CD4-positive, alpha-beta T cell treated with Interleukin-10 for 1 hour (primary cell): ENCODE measurements at places on chromosomes 2 and 18.

GRCh38 chr18:65907281-65907680 lies 156.5 kb downstream of the CDH7 start:
- DNase-seq, result no peak

DNA sequence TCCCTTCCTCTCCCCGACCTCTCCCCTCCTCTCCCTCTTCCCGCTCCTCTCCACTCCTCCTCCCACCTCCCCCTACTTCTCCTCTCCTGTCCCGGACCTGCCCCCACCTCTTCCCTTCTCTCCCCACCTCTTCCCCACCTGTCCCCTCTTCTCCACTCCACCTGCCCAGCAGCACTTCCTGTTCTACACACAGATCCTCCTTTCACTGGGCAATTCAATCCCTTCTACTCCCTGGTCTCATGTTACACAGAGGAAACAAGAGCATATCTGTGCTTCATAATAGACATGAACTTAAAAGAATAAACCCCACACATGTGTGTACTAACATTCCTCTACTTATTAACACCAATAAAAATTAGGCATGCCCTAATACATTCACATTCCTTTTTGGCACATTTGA lies 34.8 kb downstream of the TIMM21 start:
- DNase-seq, result no peak

GRCh38 chr18:54952026-54952425 lies 7.2 kb downstream of the CCDC68 start:
- DNase-seq, result no peak

- no peak for DNase-seq
These were observed 53.1 kb downstream of the TMEM17 start for GRCh38 chr2:62452701-62453454.

DNA sequence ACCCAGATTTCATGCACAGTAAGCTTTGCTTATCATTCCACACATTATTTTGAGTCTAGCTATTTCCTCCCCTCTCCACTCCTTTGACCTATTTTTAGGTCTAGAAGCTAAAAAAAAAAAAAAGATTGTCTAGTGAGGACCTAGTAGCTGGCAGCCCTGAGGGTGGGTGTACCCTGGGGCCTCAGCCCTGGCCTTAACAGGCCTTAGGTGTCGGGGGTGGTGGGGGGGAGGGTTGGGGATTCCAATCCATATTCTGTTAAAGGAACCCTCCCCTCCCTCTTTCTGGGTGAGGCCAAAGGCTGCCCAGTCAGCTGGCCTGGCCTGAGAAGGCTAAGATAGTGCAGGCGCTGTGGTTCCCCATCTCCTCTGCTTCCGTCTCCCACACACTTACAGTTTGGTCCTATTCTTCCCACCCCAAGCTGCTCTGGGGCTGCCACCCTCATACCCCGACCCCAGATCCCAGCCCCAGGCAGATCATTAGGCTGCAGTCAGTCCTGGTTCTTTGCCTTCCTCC lies 65.5 kb upstream of the HK2 start:
- DNase-seq, result no peak

GRCh38 chr2:64212801-64213321 lies 68.6 kb upstream of the PELI1 start:
- DNase-seq, result peak; percentile 35

- DNase-seq, result no peak
These were observed 18.8 kb downstream of the TEX44 start for GRCh38 chr2:231611273-231612108.

DNA sequence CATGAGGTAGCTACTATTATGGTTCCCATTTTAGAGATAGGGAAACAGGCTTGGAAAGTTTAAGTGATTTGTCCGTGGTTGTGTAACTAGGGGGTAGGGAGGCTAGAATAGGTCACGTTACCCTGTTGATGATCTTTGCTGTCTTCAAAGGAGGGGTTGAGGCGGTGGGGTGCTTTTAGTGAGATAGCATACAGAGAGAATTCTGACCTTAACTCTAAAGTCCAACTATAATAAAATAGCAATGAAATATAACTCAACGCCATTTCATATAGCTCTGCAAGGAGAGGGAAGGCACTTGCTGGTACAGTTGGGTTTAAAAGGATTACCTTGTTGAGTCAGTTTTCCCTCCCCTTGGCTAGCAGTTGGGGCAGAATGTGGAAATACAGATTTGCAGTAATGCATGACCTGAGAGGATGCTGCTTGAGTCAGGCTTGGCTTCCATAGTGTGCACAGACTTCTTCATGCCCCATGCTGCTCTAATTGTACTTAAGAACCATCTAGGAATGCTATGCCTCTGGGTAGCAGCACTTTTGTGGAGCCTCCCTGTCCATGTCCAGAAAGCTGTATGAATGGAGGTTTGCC lies 143.9 kb downstream of the LTBP1 start:
- DNase-seq, result no peak

DNA sequence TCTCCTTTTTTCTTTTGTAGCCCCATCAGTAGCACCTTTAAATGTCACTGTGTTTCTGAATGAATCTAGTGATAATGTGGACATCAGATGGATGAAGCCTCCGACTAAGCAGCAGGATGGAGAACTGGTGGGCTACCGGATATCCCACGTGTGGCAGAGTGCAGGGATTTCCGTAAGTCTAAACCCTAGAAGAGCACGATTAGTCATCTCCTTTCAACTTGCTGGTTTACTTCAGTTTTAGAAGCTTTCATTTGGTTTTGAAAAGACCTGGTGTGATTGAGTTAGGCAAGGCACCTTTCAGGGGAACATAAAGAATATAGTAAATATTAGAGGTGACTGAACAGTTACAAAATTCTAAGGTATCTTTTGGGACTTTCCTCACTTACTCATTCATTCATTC lies 72.2 kb upstream of the TMEM87B start:
- no peak for DNase-seq

- DNase-seq, result peak; percentile 54
These were observed 669 bp downstream of the MARCHF7 start for GRCh38 chr2:159712929-159713420.

- DNase-seq, result no peak
These were observed 214.7 kb downstream of the CYP26B1 start for GRCh38 chr2:71932780-71933466.

GRCh38 chr2:86336675-86337243 lies 667 bp downstream of the REEP1 start:
- no peak for DNase-seq

- DNase-seq, result no peak
These were observed 95.2 kb upstream of the CD302 start for GRCh38 chr2:159892990-159893810.

- DNase-seq, result peak; percentile 75
These were observed 31.6 kb upstream of the SNORC start for GRCh38 chr2:232838406-232838874.

- DNase-seq, result no peak
These were observed 7.7 kb upstream of the SLC35F6 start for GRCh38 chr2:26756337-26756736.

GRCh38 chr2:228901531-228901930 lies 369.6 kb downstream of the PID1 start:
- DNase-seq, result no peak

- DNase-seq, result no peak
These were observed 20.4 kb downstream of the TTC32 start for GRCh38 chr2:19881221-19881907.

GRCh38 chr2:174335254-174335987 lies 667 bp downstream of the SP9 start:
- no peak for DNase-seq

- DNase-seq, result no peak
These were observed 22.4 kb downstream of the LHCGR start for GRCh38 chr2:48733067-48733503.

DNA sequence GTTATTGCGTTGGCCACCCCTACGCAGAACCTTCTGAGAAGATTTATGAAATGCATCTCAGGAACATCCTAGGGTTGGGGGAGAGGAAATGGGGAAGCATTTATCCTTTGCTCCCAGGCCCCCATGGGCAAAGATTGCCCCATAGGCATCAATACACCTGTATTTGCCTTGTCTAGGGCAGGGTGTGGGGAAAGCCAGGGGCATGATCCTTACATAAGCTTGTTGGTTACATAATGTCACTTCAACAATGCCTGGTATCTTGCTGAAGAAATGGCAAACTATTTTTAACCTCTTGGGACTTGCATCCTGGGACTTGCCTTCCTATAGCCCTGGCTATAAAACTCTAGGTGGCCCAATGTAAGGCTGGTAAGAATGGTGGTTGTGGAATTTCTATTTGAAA lies 53.9 kb upstream of the SPRED2 start:
- DNase-seq, result no peak

GRCh38 chr2:164642946-164643555 lies 21.8 kb upstream of the GRB14 start:
- no peak for DNase-seq

DNA sequence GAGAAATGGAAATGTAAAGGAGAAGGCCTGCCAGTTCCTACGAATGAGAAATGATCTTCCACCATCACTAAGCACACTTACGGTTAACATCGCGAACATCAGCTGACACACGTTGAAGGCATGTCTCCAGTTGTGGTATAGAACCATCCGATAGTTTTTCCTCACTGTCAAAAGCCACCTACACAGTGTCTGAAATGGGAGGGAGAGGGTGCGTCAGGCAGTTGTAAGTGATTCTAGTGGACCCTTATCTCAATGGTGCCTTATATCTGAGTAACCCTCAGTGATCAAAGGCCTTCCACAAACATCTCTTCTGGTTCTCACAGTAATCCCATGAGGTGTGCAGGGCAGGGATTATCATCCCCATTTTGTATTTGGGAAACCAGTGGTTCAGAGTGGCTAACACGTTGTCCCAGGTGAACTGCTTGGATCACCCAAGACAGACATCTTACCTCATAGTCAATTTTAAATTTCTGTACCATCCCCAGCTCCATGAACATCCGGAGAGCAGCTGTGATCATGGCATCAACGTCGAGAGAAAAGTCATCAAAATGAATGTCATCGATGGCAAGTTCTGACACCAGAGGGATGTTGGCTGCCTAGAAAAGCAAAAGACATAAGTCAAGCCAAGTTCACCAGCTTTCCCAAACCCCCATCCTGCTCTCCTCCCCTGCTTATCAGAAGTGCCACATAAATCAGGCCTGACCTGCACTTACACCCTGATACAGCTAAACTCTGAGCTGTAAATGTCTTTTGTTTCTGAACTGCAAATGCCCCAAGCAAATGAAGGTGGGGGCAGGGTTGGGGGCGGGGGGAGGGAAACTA lies 335.2 kb downstream of the AGPS start:
- no peak for DNase-seq

DNA sequence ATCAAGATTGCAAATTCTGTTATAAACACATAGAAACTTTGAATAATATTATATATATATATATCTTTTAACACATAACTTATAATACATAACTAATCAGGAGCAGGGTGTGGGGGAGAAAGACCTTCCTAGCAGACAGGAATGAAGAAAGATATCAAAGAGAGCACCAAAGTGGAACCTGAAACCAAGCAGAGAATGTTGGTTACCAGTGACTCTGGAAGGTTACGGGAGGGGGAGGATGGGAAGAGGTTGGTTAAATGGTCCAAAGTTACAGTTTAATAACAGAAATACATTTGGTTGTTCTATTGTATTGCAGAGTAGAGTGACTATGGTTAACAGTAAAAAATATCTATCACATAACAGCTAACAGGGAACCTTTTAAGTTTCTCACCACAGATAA lies 366.7 kb downstream of the LRRTM4 start:
- DNase-seq, result no peak

GRCh38 chr2:626491-627339 lies 50.5 kb downstream of the TMEM18 start:
- no peak for DNase-seq

GRCh38 chr2:84980263-84980983 lies 9.5 kb downstream of the KCMF1 start:
- DNase-seq, result no peak

GRCh38 chr2:238498691-238499295 lies 72.1 kb downstream of the ASB1 start:
- no peak for DNase-seq

- no peak for DNase-seq
These were observed 165.0 kb downstream of the RAD51AP2 start for GRCh38 chr2:17353263-17353662.

DNA sequence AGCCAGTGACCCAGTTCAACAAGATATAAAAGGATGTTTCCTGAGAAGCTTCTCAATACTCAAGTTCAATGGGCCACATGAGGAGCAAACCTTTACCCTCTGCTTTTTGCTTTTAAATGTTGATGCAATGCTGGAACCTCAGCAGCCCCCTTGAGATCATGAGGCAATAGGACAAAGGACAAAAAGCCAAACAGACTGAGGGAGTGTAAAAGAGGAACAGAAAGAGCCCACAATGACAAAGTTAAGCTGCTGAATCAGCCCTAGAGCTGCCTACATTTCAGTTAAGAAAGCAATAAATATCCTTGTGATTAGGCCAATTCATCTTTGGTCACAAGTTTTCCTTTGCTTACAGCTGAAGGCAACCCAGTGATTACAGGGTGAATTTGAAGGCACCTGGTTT lies 76.9 kb downstream of the MRO start:
- DNase-seq, result no peak

GRCh38 chr2:10558281-10559030 lies 110.3 kb upstream of the ODC1 start:
- DNase-seq, result no peak

- DNase-seq, result no peak
These were observed 56.1 kb upstream of the RNF152 start for GRCh38 chr18:61948846-61949438.

- DNase-seq, result no peak
These were observed 56.3 kb downstream of the TIMM21 start for GRCh38 chr18:74204526-74205152.

- no peak for DNase-seq
These were observed 182.9 kb upstream of the TANK start for GRCh38 chr2:160977376-160977775.

- no peak for DNase-seq
These were observed 30.2 kb downstream of the PRKCE start for GRCh38 chr2:45681675-45682074.

- no peak for DNase-seq
These were observed 39.4 kb downstream of the METAP1D start for GRCh38 chr2:172039011-172039704.

- DNase-seq, result no peak
These were observed 432.4 kb downstream of the DCDC2C start for GRCh38 chr2:4135765-4136164.

GRCh38 chr18:23541349-23542093 lies 38.2 kb downstream of the RMC1 start:
- no peak for DNase-seq

DNA sequence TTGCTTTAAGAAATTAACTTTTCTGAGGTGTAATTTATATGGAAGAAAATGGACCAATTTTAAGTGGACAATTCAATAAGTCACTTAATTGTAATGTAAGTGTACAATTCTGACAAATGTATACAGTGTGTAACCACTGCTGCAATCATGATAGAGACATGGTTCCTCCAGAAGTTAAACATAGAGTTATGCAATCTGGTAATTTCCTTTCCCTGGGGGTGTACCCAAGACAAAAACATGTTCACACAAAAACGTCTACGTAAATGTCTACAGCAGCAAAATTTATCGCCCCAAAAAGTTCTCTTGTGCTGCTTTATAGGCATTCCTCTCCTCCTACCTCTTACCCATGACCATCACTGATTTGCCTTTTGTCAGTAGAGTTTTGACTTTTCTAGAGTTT lies 141.5 kb downstream of the AQP4 start:
- DNase-seq, result no peak

GRCh38 chr2:150292807-150293206 lies 194.7 kb downstream of the RND3 start:
- no peak for DNase-seq

- no peak for DNase-seq
These were observed 178.1 kb downstream of the MIB1 start for GRCh38 chr18:21918693-21919092.

GRCh38 chr2:39383146-39383545 lies 53.9 kb downstream of the MAP4K3 start:
- no peak for DNase-seq
